ENCODE measurements at places on chromosomes 2 and 18.
A peak's percentile ranks its signal among the peaks of the same experiment; 100 is the strongest.

DNA sequence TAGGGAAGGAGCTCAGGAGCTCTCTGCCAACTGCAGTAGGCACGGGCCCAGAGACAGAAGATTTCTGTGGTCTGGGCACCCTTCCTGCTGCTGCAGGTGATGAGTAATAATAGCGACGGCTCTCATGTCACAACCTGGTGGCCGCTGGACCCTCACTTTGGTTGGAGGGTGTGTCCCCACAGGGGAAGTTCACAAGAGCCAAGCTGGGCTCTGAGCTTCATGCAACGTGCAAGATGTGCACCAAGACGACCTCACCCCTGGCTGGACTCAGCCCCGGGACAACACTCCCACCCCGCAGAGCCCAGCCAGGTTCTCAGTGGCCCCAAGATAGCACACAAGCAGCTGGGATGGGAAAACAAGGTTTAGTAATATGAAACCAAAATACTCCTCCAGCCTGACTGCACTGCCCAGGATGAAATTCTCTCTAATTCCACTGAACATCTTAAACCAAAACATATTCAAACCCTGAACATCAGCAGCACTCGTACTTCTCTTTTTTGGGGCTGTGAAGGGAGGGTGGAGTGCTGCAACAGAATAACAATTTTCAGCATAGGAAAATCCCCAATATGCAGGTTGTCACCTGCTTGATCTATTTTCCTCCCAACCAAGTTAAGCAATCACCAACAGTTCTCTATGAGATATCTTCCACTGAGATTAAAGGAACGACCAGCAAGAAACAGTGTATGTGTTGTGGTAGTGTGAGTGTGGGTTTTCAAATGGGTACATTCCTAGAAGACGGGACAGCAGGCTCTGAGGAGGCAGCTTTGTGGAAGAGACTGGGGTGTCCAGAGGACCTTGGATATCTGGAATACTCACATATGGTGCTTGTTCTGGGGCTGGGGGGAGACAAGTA lies 26.5 kb downstream of the BCL2 start:
- peak overlapping the region; percentile 67 for H3K4me3 ChIP-seq
- peak; percentile 33 for DNase-seq
- H3K36me3 ChIP-seq: peaks cover 27% of the 10 kb centered on the region
- peaks cover 48% of the 10 kb centered on the region for H3K4me1 ChIP-seq
- H3K27me3 ChIP-seq: no peaks in the 10 kb centered on the region

DNA sequence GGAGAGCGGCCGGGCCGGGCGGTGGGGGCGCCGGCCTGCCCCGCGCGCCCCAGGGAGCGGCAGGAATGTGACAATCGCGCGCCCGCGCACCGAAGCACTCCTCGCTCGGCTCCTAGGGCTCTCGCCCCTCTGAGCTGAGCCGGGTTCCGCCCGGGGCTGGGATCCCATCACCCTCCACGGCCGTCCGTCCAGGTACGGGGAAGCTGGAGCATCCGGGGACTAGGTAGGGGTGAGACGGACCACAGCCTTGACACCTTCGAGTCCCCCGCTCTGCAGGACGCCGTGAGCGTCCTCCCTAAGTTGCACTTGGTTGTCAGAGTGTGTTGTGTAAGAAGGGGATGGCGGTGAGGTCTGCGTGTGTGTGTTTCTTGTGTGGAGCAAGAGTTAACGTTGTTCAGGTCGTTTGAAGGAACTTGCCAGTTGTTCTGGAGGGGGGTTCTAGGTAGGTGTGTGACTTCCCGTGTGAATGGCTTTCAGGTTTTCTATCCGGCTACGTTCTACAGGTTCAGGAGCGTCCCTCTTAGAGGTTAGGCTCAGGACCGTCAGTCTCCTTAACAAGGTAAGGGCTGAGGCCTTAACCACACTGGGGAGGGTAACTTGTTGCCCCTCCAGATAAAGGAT lies 393 bp downstream of the IL1R1 start:
- H3K4me1 ChIP-seq: peaks cover 5% of the 10 kb centered on the region
- H3K27ac ChIP-seq: no peak overlapping the region
- peaks cover 6% of the 10 kb centered on the region for H3K36me3 ChIP-seq

- H3K4me3 ChIP-seq: no peak overlapping the region
- H3K36me3 ChIP-seq: no peaks in the 10 kb centered on the region
- H3K4me1 ChIP-seq: peaks cover 16% of the 10 kb centered on the region
- DNase-seq: no peak
These were observed 136.3 kb downstream of the ZEB2 start for GRCh38 chr2:144383571-144384100.

DNA sequence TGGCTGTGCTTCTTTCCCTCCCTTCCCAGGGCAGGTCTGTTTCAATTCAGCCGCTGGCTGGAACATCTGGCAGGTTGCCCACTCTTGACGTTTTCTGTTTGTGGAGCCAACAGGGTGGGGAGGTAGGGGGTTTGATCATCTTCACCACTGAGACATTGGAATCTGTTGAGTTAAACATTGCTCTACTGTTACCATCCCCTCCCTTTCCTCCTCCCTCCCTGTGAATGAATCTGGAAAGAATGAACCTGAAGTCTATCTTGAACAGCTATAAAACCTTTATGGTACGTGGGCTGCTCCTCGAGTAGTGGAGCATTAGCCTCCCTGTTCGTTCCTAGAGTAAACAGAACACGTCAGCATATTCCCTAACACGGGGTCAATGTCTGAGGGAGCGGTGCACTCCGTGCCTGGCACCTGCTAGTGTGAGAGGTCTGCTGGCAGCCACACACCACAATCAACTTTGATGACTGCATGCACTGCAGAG lies 249.9 kb upstream of the RBBP8 start:
- no peak overlapping the region for H3K4me3 ChIP-seq
- H3K36me3 ChIP-seq: no peaks in the 10 kb centered on the region
- H3K27ac ChIP-seq: no peak overlapping the region
- no peaks in the 10 kb centered on the region for H3K4me1 ChIP-seq
- no peak for DNase-seq

GRCh38 chr2:60002183-60002867 lies 551.1 kb downstream of the BCL11A start:
- H3K27ac ChIP-seq: no peak overlapping the region
- H3K36me3 ChIP-seq: no peaks in the 10 kb centered on the region
- peaks cover 6% of the 10 kb centered on the region for H3K4me1 ChIP-seq
